ENCODE measurements at places on chromosomes 5 and 9.

GRCh38 chr5:84647581-84647980 is 262.9 kb upstream of the EDIL3 start:
- DNase-seq, result no peak

- DNase-seq, result no peak
Observed at GRCh38 chr5:54388409-54388808, 67.1 kb upstream of the HSPB3 start.

DNA sequence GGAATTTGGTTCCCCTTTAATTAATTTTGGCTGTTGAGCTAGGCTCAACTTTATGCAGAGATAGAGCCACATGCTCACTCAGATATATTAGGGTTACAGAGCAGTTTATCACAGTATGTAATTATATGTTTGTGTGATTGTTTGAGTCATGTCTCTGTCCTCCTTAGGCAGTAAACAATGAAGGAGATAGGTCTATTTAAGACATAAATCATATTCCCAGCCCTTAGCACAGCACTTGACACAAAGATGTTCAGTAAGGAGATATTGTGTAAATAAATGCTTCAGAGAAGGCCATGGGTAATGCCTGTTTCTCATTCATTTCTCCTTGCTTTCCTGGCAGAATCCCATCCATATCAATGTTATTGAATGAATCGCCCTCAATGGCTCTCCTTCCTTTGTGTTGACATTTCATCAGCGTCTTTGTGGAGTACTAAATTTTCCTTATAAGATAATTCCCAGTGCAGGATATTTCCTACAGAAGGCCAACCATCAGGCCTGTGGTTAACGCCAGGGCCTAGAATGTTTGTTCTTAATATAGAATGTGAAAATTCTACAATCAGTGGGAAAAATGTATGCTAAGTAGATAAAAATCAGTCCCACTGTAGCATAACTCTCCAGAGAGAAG is 408.0 kb downstream of the EBF1 start:
- DNase-seq, result no peak

DNA sequence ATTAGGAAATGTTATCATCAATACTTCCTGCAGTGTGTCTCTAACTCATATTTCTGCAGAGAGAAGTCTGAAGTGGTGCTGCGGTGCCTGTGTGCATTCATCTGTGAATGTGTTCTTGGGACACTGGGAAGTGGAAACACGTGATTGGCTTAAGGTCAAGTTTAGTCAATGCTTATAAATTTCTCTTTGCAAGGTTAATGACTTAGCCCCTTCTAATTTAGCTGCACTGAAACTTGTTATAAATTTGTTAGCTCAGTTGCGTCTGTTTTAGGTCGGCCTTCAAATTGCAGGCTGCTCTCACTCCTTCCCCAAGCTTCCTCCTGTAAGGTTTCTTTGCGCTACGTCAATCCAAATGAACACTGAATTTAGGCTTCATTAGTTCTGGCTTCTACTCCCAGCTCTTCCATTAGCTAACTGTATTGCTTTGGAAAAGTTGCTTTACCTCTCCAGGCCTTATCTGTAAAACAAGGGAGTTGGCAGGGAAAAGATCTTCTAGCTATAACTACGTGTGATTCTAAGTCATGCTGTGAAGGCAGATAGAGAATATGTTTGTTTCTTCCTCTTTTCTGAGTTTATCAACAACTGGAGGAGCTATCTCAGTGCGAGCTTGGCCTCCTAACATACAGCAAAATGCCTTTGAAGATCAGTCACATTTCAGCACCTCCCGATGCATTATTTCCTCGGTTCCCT is 341.8 kb downstream of the NFIB start:
- no peak for DNase-seq

DNA sequence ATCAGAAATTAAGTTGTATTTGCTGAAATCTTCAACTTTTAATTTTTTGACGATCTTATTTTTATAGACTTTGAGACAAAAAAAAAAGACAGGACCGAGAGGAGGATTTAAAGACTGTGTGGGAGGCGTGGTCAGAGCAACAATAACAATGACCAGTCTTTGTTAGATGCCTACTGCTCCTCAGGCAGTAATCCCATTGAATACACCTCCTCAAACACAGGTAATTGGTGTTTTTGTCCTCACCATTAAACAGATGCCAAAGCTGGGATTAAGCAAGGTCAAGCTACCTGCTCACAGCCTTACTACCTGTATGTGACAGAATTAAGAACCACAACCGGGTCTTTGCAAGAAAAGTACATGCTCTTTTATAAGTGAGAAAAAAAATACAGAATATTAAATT is 233.3 kb upstream of the GRAMD2B start:
- no peak for DNase-seq

Data from stimulated activated CD8-positive, alpha-beta memory T cell treated with anti-CD3 and anti-CD28 coated beads, Interleukin-7, amount 100 ng/mL, for 48 hours (primary cell).